ENCODE measurements at places on chromosomes 11 and 22. TPM values are rescaled to one million over a fixed set of nuclear protein-coding genes. Genes with fewer than 3 reads are reported as not detected.
A peak's percentile ranks its signal among the peaks of the same experiment; 100 is the strongest.

DNA sequence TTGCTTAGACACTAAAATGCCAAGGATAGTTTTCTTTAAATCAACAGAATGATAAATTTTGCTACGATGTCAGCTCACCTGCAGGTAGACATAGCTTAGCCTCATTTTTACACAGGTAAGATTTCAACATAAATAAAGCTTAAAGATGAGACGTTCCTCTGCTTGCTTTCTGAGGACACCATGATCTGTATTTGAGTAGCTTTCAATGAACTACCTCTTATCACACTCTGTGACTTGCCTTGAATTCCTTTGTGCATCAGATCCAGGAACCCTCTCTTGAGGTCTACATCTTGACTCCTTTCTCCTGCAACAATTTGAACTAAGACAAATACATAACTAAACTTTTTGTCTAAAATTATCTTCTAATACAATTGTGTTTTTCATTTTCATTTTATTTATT, 26.1 kb upstream of the OR8I2 start:
- H3K4me3 ChIP-seq, result no peak overlapping the region
- H3K4me1 ChIP-seq, result no peaks in the 10 kb centered on the region
- H3K36me3 ChIP-seq, result no peaks in the 10 kb centered on the region
- no peaks in the 10 kb centered on the region for H3K27me3 ChIP-seq
- no peak overlapping the region for H3K27ac ChIP-seq
- DNase-seq, result no peak

- no peak for DNase-seq
- no peak overlapping the region for H3K27ac ChIP-seq
- H3K4me3 ChIP-seq, result no peak overlapping the region
- H3K27me3 ChIP-seq, result no peaks in the 10 kb centered on the region
- H3K4me1 ChIP-seq, result no peaks in the 10 kb centered on the region
- H3K36me3 ChIP-seq, result no peaks in the 10 kb centered on the region
Measured at GRCh38 chr22:43643387-43643786, 168.7 kb downstream of the EFCAB6 start.

GRCh38 chr11:32433914-32434355, 1.4 kb downstream of the WT1 start:
- peak overlapping the region; percentile 89 for H3K27ac ChIP-seq
- H3K4me3 ChIP-seq, result peak overlapping the region; percentile 87
- H3K36me3 ChIP-seq, result no peaks in the 10 kb centered on the region
- no peaks in the 10 kb centered on the region for H3K27me3 ChIP-seq
- H3K4me1 ChIP-seq, result peaks cover 12% of the 10 kb centered on the region
- peak; percentile 38 for DNase-seq

ART1 gene
- total RNA-seq, result not detected

DNA sequence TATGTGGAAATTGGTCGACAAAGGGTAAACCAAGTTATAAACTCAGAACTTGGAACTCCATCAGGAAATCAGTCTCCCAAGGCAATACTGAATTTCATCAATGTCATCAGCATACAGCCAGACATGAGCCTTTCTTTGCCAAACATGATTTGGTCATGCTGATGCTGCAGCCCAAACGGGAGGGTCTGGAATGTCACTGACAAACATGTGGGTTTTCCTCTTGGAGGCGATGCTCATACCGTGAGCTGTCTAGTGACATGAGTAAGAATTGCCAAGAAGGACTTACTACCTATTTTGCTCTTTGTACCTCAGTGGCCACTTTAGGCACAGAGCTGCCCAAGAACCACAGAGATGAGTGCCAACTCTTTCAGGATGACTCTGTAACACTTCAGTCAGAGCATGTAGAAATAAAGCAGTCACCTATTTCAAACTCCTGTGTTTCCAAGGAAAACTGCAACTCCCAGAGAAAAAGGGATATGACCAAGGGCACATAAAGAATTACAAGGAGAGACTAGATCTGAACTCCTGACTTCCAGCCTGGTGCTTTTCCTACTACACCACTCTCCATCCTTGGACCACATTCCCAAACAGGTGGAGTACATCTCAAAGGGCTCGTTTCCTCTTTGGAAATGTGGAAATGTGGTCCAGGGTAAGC, 24.3 kb upstream of the MRGPRX2 start:
- no peaks in the 10 kb centered on the region for H3K4me1 ChIP-seq
- no peak overlapping the region for H3K4me3 ChIP-seq
- DNase-seq, result no peak
- no peaks in the 10 kb centered on the region for H3K36me3 ChIP-seq
- no peaks in the 10 kb centered on the region for H3K27me3 ChIP-seq

- H3K4me1 ChIP-seq, result no peaks in the 10 kb centered on the region
- no peaks in the 10 kb centered on the region for H3K27me3 ChIP-seq
- no peaks in the 10 kb centered on the region for H3K36me3 ChIP-seq
- DNase-seq, result no peak
- no peak overlapping the region for H3K4me3 ChIP-seq
Measured at GRCh38 chr22:48235744-48236143, 1473.3 kb downstream of the TBC1D22A start.

XPNPEP3 gene
- 21.3 TPM for total RNA-seq

GRCh38 chr11:117772360-117772759, 24.7 kb downstream of the DSCAML1 start:
- H3K4me3 ChIP-seq, result no peak overlapping the region
- H3K36me3 ChIP-seq, result no peaks in the 10 kb centered on the region
- no peak overlapping the region for H3K27ac ChIP-seq
- no peak for DNase-seq
- no peaks in the 10 kb centered on the region for H3K4me1 ChIP-seq
- H3K27me3 ChIP-seq, result no peaks in the 10 kb centered on the region

DNA sequence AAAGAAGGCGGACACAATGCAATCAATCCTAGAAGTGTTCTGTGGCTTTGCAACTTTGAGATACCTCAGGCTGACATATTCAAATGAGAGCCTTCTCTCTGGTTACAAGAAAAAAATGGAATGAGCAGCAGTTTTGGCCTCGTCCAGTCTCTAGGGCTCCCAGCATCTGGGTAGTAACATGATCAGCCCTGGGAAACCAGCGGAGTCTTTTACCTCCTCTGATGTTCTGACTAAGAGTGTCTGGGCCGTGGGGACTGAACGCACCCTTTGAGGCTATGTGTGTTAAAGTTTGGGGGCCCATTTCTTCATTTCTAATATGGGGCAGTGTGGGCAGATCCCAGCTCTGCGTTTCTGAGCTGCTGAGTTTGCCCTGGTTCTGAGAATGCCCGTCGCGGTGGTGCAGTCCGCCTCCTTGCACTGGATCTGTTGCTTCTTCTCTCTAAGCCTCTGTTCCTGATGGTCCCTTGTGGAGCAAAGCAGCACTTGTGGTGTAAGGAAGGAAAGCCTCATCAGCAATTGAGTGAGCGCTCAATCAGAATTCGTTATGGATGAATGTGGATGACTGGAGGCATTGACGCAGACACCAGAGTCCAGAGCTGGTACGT, 8.1 kb downstream of the PARVB start:
- H3K27me3 ChIP-seq, result no peaks in the 10 kb centered on the region
- H3K36me3 ChIP-seq, result no peaks in the 10 kb centered on the region
- no peak overlapping the region for H3K27ac ChIP-seq
- DNase-seq, result no peak

SLC5A4 gene
- 1.3 TPM for total RNA-seq

- DNase-seq, result peak; percentile 51
- no peak overlapping the region for H3K27ac ChIP-seq
- H3K27me3 ChIP-seq, result no peaks in the 10 kb centered on the region
- H3K4me3 ChIP-seq, result no peak overlapping the region
- H3K36me3 ChIP-seq, result no peaks in the 10 kb centered on the region
- H3K4me1 ChIP-seq, result no peaks in the 10 kb centered on the region
Measured at GRCh38 chr11:125070699-125071254, 7.7 kb downstream of the SLC37A2 start.

TMEM126B gene
- 29.5 TPM for total RNA-seq

OVOL1 gene
- 0.24 TPM for total RNA-seq
